GM04504 (cell line): ENCODE measurements at places on chromosomes 1 and 21.

DNA sequence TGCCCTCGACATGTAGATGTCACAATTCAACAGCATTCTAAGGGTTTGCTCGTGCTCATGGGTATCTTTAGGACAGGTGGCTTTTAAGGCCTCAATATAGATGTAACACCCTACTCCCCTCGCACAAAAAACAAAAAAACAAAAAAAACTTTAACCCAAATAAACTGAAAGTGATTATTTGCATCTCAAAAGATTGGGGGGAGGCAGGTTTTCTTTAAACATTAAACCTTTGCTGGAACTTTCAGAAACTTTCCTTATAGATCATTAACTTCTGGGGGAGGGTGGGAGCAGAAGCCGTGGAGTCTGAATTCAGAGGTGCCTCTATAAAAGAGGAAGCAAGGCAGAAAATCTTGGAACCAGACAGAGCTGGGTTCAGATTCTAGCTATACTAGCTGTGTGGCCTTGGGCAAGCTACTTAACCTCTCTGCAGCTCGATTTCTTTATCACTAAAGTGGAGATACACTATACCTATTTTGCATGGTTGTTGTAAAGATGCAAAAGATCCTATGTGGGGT is 3.2 kb upstream of the KIAA1614 start:
- DNase-seq = no peak

GRCh38 chr1:16677552-16678431 is 11.0 kb upstream of the RNU1-3 start:
- DNase-seq = peak; percentile 56

- DNase-seq = no peak
Measured at GRCh38 chr21:41966041-41966833, 12.4 kb upstream of the C2CD2 start.

- no peak for DNase-seq
Measured at GRCh38 chr1:193313354-193314140, 127.1 kb upstream of the B3GALT2 start.

DNA sequence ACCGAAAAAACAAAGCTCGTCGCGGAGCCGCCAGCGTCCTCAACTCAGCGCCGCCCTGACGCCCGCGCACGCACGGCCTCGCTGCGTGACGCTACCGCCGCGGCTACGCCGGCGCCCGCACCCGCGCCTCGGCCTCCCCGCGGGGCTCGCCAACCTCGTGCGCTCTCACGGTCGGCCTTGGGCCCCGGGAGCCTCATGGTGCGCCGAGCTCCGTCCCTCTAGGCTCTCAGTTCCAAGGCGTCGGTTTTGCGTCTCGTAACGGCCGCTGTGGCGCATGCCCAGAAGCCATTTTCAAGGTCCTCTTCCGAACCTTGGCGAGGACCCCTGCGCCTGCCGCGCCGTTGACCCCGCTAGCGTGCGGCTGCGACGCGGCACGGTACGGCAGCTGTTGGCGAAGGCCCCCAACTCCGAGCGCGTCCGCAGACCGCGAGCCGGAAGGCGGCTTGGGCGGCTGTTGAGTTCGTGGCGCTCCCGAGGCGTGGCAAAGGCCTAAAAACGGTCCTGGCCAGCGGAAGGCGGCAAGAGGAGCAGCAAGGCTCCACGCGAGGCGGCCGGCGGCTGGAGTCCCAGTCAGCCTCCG is at the start of gene HENMT1:
Gene HENMT1 (minus strand): TSS at position 64 of the 580 bp plus-strand sequence. CDS start 1,209 bp downstream, outside the sequence.
- peak; percentile 28 for DNase-seq

- DNase-seq = no peak
Measured at GRCh38 chr1:235225299-235225698, 64.2 kb upstream of the RBM34 start.

GRCh38 chr1:185080422-185080821 is 35.1 kb downstream of the RNF2 start:
- DNase-seq = no peak

- no peak for DNase-seq
Measured at GRCh38 chr1:160168609-160169369, 17.4 kb downstream of the ATP1A4 start.

GRCh38 chr1:182641561-182641960 is 37.4 kb upstream of the RGS16 start:
- no peak for DNase-seq

DNA sequence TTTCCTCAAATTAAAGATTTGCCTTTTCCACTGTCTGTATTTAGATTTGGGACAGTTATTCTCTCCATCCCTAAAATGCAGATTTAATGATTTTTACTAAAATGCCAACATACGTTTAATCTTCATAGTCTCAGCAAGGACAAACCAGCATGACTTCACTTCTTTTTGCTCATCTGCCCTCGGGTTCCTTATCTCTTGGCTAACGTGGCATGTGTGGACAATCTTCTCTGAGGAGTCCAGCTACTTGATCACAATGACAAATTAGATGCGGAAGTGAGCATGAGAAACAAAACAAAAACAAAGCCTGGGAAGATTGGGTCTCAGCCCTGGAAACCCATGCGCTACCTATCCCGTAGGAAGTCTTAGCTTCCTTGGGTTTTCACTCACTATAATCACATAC is 1.0 kb downstream of the MRAP start:
- no peak for DNase-seq

GRCh38 chr1:109767637-109768334 is 4.1 kb upstream of the EPS8L3 start:
- no peak for DNase-seq

- no peak for DNase-seq
Measured at GRCh38 chr1:245715291-245715701, 560.5 kb downstream of the KIF26B start.

- no peak for DNase-seq
Measured at GRCh38 chr21:34981791-34982190, 67.3 kb downstream of the RUNX1 start.

DNA sequence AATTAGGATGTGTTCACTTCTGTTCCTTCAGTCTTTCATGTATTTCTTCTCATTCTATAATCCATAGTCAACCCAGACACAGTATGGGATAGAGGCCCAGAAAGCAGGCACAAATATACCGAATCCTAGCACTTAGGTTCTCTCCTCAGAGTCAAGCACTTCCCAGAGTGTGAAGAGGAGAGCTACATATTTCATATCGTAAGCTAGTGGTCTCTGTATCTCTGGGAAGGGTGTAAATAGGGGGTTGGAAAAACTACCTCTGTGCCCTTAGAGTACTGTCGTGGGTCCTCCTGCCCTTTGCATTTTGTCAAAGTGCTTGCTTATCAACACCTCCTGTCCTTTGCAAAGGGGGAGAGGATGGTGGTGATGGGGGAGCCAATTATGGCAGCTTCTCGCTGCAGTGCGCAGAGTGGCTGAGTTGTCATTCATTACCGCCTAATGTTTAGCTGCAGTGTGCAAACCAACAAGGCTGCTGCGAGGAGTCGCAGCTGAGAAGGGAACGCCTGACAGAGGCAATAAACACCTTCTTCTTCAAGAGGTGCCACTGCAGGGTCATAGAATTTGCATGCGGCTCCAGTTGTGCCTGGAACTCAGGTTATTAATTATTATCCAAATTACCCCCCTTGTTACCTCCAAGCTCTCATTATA is 182.7 kb downstream of the NUF2 start:
- DNase-seq = no peak

DNA sequence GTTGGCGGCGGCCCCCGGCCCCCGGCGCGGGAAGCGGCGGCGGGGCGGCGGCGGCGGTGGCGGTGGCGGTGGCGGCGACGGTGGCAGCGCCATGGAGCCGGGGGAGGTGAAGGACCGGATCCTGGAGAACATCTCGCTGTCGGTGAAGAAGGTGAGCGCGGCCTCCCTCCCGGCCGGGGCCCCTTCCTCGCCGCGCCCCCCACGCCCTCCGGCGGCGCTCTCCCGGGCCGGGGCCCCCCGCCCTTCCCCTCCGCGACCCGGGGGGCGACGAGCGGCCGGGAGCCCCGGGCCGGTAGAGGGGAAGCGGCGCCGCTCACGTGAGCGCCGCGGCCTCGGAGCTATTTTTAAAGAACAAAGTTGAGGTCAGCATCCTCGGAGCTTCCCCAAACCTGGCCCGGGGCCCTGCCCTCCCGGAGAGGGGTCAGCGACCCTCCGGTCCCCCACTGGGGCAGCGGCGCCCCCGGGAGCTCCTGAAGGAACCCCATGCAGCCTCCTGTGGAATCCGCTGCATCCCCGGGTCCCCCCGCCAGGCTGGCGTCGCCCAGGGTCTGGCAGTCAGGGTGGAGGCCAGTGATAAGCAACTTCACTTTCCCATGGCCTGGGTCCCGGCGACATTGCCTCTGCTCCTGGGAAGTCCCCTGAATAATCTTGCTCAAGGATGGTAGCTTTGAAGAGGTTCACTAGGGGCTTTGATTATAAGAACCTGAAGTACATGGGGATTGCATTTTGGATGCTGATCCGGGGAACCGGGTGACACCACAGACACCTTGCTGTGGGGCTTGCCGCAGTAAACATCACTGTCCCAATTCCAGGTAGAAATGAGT is 560 bp downstream of the PLEKHM2 start:
- DNase-seq = no peak

GRCh38 chr1:216614011-216614934 is 109.0 kb downstream of the ESRRG start:
- no peak for DNase-seq

- DNase-seq = no peak
Measured at GRCh38 chr21:42155045-42155855, 63.7 kb upstream of the ABCG1 start.

DNA sequence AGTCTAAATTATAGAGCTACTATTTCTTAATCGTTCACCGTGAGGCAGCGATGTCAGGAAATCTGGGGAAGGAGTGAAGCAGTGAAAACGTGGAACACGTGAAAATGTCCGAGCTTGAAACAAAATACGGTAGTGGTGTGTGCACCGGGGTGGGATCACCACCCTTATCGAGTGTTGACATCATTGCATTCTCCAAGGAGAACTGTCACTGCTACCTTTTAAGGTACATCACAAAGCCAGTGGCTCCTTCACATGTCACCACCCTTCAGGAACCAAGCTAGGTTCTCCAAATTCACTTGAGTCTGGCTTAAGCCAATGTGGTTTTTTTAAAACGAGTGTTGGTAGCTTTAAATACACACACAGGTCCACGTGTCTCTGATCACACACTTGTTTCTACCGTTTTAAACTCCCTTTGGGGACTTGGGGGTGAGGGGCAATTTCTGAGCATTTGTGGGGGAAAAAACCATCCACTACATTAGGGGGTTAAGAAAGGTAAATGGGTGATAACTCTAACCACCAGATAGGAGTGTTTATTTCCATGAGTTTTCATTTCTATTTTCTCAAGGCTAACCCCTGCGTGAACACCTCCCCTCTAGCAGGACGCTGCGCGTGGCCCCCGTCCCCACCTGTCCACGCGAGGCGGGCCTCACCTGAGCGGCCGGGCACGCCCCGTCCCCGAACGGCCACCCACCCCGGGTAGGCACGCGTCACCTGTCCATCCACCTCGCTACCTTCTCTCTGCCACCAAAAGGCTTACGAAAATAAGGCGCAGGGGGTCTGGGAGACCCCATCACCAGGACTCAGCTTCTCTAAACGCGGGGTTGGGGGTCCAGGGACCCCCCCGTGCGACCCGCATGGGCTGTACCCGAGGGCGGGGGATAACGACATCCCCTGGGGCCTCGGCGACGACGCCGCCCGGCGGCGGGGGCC is 978 bp downstream of the PRDM15 start:
- DNase-seq = peak; percentile 28

DNA sequence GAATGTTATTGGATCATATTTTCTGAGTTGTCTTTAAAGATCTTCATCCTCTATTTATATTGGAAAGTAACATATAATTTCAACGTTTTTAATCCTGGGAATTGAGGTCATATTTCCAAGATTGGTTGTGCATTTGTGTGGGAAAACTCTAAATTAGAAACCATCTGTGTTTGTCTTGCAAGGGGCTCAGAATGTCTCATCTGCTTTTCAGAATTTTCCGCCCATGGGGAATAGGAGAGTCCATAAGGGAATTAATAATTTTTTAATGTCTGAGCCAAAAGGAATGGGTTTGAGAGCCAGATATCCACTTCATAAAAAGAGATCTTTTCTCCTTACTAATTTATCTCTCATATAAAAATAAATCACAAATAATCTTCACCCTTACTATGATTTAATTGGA is 84.8 kb upstream of the MAP1LC3C start:
- no peak for DNase-seq

- DNase-seq = no peak
Measured at GRCh38 chr1:7954683-7955082, 6.8 kb upstream of the PARK7 start.

- no peak for DNase-seq
Measured at GRCh38 chr1:36411674-36412648, 14.3 kb upstream of the LSM10 start.

- no peak for DNase-seq
Measured at GRCh38 chr1:69787151-69787550, 219.4 kb downstream of the LRRC7 start.

GRCh38 chr1:91798740-91799139 is 87.2 kb downstream of the TGFBR3 start:
- no peak for DNase-seq

DNA sequence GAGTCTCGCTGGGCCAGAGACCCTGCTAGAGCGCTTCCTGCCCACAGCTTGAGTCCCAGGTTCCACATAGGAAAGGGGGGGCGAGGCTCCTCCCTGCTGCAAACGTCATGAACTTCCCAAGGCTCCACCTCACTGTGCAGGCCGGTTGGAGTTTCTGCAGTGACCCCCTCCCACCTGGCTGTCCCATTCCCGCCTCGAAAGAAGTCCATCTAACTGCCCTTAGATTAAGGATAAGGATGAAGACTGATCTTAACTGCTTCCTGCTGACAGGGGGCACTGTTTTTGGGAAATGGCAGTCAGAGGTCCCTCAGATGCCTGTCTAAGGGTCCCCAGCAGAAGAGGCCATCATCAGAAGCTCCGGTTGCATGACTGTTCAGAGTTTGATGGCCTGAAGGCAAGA is 62.7 kb downstream of the STUM start:
- no peak for DNase-seq

DNA sequence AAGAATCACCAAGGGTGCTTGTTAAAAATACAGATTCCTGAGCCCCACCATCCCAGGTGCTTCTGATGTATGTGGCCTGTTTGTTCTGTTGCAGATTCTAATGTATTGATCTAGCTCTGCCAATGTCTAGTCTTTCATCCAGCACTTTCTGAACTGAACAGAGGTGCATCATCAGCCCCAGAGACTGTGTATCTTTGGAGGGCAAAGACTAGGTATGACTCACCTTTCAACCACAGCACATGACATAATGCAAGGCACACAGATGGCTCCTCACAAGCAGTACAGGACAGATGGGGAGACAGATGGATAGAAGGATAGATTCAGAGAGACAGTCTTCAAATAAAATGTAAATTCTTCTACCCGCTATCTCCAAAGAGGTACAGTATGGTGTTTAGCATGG is 32.3 kb downstream of the CD58 start:
- DNase-seq = no peak

GRCh38 chr21:42621166-42621818 is 32.1 kb upstream of the PDE9A start:
- DNase-seq = no peak

- no peak for DNase-seq
Measured at GRCh38 chr1:147549526-147549925, 8.2 kb downstream of the BCL9 start.

DNA sequence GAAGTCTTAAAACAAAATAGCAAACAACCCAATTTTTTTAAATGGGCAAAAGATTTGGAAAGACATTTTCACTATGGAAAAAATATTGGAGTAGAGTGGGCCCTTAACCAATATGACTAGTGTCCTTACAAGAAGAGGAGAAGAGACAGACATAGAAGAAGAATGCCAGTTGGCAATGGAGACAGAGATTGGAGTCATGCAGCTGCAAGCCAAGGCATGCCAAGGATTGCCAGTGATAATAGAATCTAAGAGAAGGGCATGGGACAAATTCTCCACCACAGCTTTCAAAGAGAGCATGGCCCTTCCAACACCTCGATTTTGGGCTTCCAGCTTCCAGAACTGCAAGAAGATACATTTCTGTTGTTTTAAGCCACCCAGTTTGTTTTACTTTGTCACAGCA is 92.7 kb downstream of the RGS2 start:
- no peak for DNase-seq
